ENCODE measurements at places on chromosomes 12 and 14.

- DNase-seq: no peak
Observed at GRCh38 chr14:101286271-101287018, 274.9 kb upstream of the DIO3 start.

GRCh38 chr12:131210506-131211339, 257.0 kb downstream of the ADGRD1 start:
- peak; percentile 32 for DNase-seq

- DNase-seq: no peak
Observed at GRCh38 chr12:120599672-120600552, 18.7 kb upstream of the POP5 start.

DNA sequence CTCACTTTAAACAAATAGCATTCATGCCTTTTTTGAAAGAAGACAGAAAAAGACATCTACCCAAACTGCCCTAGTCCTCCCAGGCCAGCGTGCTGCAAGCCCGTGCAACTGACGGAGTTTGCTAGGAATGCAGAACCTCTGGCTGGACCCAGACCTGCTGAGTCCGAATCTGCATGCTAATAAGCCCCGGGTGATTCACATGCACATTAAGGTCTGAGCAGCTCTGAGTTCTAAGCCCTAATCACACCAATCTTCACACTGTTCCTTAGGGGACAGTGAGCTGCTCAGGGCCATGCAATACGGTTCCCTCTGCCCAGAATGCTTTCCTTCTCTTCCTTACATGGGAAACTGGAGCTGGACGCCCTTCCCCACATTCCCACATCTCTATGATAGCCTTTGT, 25.2 kb downstream of the HAL start:
- DNase-seq: no peak

DNA sequence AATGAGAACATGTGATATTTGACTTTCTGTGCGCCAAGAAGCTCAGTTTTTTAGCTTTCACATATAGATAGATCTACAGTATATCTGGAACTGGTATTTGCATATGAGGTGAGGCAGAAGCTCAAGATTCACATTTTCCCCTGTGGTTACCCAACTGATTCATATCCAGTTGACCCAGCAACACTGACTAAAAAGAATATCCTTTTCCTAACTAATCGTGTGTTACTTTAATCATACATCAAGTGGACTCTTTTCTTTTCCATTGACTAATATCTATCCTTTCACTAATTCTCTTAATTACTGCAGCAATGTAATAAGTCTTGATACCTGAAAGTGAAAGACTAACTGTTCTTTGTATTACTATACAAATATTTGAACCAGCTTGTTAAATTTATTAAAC, 236.1 kb downstream of the AEBP2 start:
- no peak for DNase-seq

GRCh38 chr12:130026608-130027176, 122.9 kb upstream of the TMEM132D start:
- DNase-seq: no peak

GRCh38 chr12:129937426-129937825, 33.6 kb upstream of the TMEM132D start:
- DNase-seq: no peak

DNA sequence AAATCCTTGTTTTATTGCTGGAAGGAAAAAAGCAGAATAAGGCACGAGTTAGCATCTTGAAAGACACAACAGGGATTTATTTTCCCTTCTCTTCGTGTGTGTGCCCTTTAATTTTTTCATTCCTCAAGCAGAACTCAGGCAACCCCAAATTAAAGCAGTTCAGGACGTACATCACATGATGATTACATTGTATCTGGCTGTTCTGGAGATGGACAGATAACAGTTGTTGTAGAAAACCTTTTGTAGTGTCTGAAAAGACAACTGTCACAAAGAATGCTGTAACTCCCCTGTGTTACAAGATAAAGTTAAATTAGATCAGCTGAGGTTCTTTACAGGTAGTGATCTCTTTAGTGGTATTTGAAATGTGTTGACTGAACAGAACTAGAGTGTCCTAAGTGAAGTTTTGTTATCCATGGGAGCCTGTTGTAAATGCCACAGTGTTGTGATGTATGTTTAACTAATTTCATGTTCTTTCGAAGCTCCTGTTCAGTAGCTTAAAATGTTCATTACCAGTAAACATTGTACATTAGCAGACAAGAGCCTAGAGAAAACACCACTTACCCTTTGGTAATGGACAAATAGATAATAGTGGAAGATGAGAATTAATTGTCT, 58.5 kb downstream of the TMTC2 start:
- no peak for DNase-seq
